ENCODE measurements at places on chromosomes 12 and 14. TPM values are rescaled to one million over a fixed set of nuclear protein-coding genes. Genes with fewer than 3 reads are reported as not detected.
A peak's percentile ranks its signal among the peaks of the same experiment; 100 is the strongest.

GRCh38 chr12:8827551-8828256, 5.3 kb downstream of the A2ML1 start:
- DNase-seq = no peak

GRCh38 chr12:116370886-116371580, 93.5 kb upstream of the MED13L start:
- no peak for DNase-seq

Gene SALL2
- total RNA-seq = 4.9 TPM

DNA sequence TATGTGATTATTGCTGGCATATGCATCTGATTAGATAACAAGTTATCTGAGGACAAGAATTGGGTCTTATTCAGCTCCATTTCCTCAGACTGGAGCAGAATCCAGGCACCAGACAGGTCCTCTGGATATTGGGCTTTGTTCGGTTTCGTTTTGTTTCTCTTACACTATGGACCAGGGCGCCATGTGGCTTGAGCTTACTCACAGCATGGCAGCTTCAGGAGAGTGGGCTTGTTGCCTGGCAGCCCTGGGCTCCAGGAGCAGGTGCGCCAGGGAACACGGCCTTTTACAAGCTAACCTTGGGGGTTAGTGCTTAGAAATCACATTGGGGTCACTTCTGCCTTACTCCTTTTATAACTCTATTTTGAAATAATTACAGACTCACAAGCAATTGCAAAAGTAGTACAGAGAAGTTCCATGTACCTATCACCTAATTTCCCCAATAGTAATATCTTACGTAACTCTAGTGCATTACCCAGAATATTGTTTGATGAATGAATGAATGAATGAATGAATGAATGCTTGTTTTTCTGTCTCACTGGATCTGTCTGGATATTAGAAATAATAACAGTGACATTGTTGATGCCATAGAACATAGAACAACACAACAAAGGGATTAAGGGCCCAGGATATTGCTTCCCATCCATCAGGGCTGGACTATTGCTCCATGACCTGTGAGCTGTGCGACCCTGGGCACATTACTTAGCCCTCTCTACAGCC, 39.0 kb downstream of the CMKLR1 start:
- no peak for DNase-seq

DNA sequence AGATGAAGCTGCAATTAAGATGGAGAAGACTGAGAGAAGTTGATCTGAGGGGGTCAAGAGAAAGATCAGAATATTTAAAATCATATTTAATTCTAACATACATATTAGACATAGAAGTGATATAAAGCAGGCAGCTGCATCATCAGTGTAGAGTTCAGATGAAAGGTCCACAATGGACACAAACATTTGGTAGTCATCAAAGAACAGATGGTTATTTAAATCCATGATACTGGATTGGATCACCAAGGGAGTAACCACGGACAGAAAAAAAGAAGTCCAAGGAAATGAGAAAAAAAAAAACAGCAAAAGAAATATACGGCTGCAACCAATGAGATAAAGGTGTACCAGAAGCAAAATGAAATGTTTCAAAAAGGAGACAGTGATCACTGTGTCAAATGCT, 20.1 kb downstream of the NOVA1 start:
- DNase-seq = no peak

GRCh38 chr14:103698380-103699260, 16.6 kb downstream of the XRCC3 start:
- peak; percentile 62 for DNase-seq

DNA sequence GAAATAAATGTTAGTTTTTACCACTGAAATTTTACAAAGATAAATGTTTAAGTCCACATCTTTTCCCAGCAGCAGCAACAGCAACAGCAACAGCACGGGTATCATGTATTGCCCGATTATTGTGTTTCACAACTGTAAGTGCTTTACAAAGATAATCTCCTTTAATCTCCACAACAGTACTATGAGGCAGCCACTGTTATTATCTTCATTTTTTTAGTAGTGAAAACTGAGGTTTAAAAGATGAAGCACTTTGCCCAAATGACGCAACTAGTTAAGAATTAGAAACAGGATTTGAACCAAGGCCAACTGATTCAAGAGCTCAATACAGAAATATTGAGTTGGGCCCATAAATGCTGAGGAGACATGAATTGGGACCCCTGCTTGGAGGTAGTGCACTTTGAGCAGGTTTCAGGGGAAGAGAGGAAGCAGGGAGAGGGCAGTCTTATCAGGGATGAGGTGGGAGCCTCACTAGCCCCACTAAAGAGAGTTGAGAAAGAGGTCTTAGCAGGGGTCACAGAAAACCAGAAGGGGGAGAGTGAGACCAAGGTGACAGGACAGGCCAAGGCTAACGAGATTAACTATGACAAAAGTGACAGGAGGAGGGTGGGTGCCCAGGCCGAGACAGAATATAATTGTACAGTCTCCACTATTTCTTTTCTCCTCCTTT, 15.3 kb downstream of the KRT2 start:
- no peak for DNase-seq

DNA sequence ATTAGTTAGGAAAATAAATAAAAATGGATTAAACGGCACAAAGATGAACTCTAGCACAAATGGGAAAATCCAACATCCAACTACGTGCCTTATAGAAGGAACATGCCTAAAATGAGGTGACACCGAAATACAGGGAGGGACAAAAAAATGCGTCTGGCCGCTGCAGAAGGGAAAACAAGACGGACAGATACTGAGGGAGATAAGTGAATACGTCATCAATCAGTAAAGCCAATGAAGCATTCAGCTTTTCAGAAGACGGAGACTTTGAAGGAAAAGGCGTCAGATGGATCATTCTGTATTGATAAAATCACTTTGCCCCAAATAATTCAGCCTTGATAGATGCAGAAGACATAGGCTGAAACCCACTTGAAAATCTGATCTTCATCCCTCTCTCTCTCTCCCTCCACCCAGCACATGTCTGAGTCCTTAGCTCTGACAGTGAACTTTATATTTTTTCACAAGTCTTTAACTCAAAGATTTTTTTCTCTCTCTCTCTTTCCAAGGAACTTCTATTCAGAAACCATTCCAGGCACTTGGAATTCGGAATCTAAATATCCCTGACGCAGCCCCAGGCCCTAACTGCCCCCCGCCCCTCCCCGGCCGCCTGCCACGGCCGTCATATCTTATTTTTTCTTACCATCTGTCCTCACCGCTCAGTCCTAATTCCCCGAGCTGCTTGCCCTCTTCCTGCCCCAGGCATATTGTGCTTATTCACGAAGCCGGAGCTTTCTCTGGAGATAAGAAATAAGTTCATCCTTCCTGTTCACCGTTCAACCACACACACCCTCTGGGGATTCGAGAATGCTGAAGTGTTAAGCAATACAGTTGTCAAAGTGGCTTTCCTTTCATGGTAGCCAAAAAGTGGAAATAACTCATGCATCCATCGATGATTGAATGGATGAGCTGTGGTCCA, 35.5 kb upstream of the RFLNA start:
- DNase-seq = no peak

Gene COCH
- 0.43 TPM for total RNA-seq

Gene TAMALIN
- total RNA-seq = 20.3 TPM

DNA sequence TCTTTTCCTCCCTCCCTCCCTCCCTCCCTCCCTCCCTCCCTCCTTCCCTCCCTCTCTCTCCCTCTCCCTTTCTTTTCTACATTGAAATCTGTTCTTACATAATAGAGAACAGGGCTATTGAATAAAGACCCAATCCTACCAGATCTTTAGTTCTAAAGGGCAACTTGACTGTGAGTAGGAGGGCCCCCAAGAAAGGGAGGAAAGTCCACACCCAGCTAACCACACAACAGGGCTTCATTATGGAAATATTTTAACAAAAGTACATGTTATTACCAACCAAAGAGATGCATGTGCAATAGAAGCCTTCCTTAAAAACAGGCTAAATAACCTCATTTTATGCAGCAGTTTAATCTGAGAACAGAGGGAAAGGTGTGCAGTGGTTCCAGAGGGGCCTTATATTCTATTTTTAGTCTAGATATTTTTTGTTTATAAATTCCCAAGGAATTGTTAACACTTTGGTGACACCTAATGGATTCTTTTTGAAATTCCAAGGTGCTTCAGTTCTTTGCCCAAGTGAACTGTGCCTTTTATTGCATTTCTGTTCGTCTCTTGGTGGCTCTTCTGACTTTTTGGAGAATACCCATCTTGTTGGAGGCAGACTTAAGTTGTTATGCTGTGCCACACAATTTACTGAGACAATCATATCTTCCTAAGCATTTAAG, 63.0 kb downstream of the GNS start:
- DNase-seq = no peak

DNA sequence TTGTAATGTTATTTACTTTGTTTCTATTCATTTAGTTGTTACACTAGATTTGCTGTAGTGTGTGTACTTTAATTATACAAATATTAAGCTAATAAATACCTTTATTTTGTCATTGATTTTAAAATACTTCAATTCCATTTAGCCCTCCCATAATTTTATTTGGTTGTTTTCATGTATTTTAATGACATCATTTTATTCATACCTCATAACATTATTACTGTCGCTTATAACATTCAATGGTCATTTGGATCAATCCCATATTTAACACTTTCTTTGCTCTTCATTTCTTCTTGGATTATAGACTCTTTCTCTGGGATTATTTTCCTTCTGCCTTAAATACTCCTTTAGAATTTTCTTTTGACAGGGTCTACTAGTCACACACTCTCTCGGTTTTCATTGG, 86.6 kb upstream of the CAND1 start:
- no peak for DNase-seq

DNA sequence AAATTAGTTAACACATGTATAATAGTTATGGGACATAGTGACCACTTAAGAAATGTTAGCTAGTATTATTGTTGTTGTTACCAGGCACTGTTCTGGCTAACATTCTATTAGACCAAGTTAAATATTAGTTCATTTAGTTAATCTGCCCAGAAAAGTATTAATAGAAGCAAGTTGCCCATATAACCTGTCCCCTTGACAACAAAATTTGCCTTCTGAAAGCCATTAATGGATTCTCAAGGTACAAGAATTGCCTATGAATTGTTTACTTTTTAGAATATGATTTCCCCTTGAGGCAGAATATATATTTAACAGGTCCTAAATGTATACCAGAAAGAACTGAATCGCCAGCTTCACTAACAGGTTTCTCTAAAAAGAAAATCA, 167.3 kb upstream of the TMCC3 start:
- no peak for DNase-seq

GRCh38 chr14:27409944-27410343, 812.1 kb upstream of the NOVA1 start:
- DNase-seq = no peak

DNA sequence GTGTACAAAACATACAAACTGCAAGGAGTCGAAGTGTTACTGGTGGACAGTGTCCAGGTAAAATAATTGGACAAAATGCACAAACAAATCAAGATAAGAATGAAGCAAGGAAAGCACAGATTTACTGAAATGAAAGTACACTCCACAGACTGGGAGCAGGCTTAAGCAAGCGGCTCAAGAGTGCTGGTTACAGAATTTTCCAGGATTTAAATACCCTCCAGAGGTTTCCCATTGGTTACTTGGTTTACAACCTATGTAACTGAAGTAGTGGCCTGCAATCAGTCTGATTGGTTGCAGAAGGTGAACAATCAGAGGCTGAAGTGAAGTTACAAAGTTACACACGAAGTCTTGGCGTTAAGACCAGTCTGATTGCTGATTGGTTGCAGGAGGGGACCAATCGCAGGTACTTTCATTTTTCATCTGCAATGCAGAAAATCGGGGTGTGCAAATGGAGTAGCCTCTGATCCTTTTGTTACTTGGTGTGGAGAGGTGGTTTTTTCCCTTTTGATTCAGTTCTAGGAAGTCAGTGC, 11.6 kb upstream of the SCN8A start:
- no peak for DNase-seq

- no peak for DNase-seq
These were observed 10.3 kb upstream of the STK38L start for GRCh38 chr12:27233814-27234213.

- DNase-seq = no peak
These were observed 613.0 kb downstream of the RPS29 start for GRCh38 chr14:48973151-48973550.

DNA sequence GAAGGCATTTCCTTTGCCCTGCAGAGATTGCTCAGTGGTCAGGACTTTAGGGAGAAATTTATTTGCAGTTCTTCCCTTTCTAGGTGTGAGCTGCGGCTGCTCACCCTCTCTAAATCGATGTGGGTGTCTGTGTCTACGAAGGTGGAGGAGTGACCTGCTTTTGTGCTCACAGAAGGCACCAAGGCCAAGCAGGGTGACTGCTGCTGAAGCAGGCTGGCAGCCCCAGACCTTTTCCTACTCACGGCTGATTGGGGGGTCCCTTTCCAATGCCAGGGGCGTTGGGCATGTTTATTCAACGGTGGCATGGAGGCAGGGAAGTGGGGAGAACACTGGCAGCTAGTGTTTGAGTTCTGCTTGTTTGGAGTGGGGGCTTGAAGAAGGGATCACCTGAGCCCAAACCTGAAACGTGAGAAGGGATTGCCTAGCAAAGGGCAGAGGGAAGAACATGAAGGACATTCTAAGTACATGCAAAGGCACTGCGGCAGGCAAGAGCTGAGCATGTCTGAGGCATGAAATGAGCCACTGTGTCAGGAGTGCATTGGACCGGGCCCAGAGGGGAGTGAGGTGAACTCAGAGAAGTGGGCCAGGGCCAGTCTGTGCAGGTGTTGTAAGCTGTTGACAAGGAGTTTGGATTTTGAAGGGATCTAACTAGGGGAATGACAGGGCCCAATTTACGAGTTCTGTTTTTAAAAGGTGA, 56.3 kb downstream of the CACNA1C start:
- DNase-seq = no peak
